ENCODE measurements at places on chromosomes 2 and 18. TPM values are rescaled to one million over a fixed set of nuclear protein-coding genes. Genes with fewer than 3 reads are reported as not detected.

C2orf78 gene
- total RNA-seq = not detected

DNA sequence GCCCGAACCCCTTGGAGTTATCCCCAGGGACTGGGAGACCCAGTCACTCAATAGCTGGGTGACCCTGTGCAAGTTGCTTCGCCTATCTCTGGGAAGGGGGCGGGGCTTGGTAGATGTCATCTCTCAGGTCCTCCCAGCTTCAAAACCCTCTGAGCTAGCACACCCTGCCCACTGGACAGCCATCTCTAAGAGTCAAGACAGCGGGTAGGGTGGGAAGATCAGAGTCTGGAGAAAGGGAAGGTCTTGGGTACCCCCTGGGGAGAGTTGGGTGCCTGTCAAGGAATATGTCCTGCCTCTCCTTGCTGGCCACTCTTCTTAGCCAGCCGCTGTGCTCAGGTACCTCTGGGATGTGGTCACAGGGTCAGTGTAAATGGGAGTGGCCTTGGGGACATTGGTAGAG lies 8.0 kb downstream of the GLI2 start:
- H3K27me3 ChIP-seq = peaks cover 4% of the 10 kb centered on the region
- H3K27ac ChIP-seq = no peak overlapping the region
- no peaks in the 10 kb centered on the region for H3K36me3 ChIP-seq
- H3K4me3 ChIP-seq = no peak overlapping the region

UGT1A3 gene
- total RNA-seq = 10.7 TPM

C1QL2 gene
- total RNA-seq = not detected

CCBE1 gene
- total RNA-seq = 1.8 TPM

- no peak for DNase-seq
- no peaks in the 10 kb centered on the region for H3K4me1 ChIP-seq
- no peaks in the 10 kb centered on the region for H3K27me3 ChIP-seq
- no peak overlapping the region for H3K27ac ChIP-seq
- H3K36me3 ChIP-seq = no peaks in the 10 kb centered on the region
Measured at GRCh38 chr2:6233993-6234392, 541.8 kb downstream of the SOX11 start.

BCL11A gene
- total RNA-seq = 17.3 TPM

DNA sequence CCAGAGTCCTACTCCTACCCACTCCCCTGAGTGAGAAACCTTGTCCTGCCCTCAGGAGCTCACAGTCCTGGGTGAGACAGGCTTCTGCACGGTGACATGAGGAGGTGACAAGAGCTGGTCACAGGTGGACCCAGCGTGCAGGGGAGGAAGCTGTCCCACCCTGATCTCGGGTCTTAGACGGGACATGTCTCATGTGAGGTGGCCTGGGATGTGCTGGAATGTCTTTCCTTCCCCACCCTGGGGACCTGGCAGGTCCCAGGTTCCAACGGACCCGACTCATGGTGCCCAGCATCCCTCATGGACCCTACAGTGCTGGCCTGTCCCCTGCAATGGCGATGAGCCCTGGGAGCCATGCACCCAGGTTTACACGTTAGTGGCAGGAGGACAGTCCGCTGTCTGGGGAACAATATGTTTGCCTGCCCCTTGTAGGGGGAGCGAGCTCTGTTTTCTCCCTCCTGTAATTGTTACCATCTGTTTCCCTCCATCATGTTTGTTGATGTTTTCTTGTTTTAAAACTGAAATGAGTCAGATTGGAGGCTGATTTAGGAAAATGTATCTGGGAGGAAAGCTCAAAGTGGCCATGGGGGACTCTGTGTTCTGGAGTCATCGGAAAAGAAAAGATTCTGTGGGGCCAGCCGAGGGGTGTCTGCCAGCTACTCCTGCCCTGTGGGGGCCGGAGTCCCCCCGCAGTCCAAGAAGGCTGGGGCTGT lies 238.1 kb downstream of the KLHL29 start:
- peaks cover 36% of the 10 kb centered on the region for H3K4me1 ChIP-seq
- no peaks in the 10 kb centered on the region for H3K27me3 ChIP-seq
- no peaks in the 10 kb centered on the region for H3K36me3 ChIP-seq
- H3K4me3 ChIP-seq = no peak overlapping the region
- DNase-seq = no peak
- peak overlapping the region; percentile 94 for H3K27ac ChIP-seq

TUBA3E gene
- total RNA-seq = not detected

DNA sequence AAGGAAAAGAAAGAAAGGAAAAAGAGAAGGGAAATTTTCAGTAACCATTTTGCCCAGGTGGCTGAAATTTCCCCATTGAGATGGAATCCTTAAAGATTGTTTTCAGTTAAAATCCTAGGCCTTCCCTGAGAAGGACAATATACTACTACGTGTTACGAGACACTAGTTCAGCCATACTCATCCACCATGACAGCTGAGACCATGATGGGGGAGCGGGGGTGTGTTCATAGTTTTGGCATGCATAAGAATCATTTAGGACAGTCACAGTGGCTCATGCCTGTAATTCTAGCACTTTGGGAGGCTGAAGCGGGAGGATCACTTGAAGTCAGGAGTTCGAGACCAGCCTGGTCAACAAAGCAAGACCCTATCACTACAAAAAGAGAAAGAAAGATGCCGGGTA lies 28.0 kb downstream of the PLA2R1 start:
- H3K36me3 ChIP-seq = no peaks in the 10 kb centered on the region
- H3K27me3 ChIP-seq = no peaks in the 10 kb centered on the region
- no peak for DNase-seq
- no peak overlapping the region for H3K4me3 ChIP-seq

NPC1 gene
- 60.7 TPM for total RNA-seq

DNA sequence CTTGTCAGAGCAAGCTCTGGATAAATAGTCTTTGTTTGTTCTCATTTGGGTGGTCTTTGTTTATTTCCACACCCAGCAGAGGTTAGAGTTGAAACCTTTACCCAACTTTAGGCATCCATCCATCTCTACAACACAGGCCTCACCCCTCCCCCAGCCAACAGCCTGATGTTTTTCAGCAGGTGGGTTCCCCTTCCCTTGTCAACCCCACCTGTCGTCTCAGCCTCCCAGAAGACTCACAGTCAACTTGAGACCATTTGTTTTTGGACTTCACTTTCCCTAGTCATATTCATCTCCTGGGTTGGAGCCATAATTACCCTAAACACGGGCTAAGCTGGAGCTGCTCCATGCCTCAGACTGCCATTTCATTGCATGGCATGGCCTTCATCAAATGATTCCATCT lies 31.7 kb upstream of the IL36G start:
- no peak overlapping the region for H3K27ac ChIP-seq
- no peaks in the 10 kb centered on the region for H3K4me1 ChIP-seq
- H3K4me3 ChIP-seq = no peak overlapping the region
- no peaks in the 10 kb centered on the region for H3K36me3 ChIP-seq
- H3K27me3 ChIP-seq = no peaks in the 10 kb centered on the region

- H3K27ac ChIP-seq = peak overlapping the region; percentile 100
- no peaks in the 10 kb centered on the region for H3K36me3 ChIP-seq
- H3K27me3 ChIP-seq = no peaks in the 10 kb centered on the region
- peaks cover 47% of the 10 kb centered on the region for H3K4me1 ChIP-seq
- H3K4me3 ChIP-seq = peak overlapping the region; percentile 96
Measured at GRCh38 chr18:9914584-9915290, 921 bp downstream of the VAPA start.

DNA sequence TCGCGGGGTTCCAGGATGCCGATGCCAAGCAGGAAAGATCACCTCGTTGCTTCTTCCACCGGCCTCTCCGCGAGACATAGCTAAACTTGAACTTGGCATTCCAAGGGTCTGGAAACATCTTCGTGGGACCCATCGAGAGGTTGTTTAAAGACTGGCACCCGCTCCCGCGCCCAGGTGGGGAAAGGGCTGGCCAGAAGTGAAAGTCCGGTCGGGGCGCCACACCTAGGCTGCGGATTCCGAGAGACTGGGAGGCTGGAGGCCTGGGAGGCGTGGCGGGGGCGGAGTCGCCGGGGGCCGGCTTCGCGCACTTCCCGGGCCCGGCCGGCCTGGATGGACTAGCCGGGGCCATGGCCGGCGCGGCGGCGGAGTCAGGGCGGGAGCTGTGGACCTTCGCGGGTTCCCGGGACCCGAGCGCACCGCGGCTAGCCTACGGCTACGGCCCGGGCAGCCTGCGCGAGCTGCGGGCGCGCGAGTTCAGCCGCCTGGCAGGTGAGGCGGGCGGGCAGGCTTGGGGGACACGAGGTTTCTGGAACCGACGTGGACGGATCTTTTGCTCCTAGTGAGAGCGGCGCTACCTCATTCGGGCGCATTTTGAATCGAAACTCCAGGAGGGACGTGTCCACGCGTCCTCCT lies at the start of gene MOCOS:
TSS of gene MOCOS (plus strand) at position 305 of the 633 bp plus-strand sequence. CDS start at position 348, 43 bp downstream.
- H3K36me3 ChIP-seq = no peaks in the 10 kb centered on the region
- H3K27me3 ChIP-seq = no peaks in the 10 kb centered on the region
- peak within 1 kb of the TSS; percentile 40 for H3K27ac ChIP-seq
- peak; percentile 89 for DNase-seq

DNA sequence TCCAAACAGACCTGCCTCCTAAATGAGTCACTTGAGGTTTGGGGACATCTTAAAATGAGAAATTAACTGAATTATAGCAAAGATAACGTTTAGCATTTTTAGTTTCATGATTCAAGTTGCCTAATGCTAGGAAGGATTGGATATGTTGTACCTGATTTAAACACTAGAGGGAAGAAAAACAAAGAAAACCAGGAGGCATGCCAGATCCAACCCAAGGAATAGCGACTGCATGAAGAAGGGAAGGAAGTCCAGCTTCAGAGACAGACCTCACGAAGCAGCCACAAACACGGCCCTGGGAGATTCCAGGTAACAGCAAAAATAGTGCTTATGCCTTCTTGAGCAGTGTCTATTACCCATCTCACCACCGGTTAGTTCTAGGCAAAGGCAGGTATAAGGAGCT lies 499.9 kb upstream of the SPHKAP start:
- no peaks in the 10 kb centered on the region for H3K4me1 ChIP-seq
- H3K27ac ChIP-seq = no peak overlapping the region
- peak; percentile 58 for DNase-seq
- no peaks in the 10 kb centered on the region for H3K27me3 ChIP-seq
- H3K4me3 ChIP-seq = no peak overlapping the region

SCYGR6 gene
- total RNA-seq = not detected

- H3K27me3 ChIP-seq = no peaks in the 10 kb centered on the region
- H3K27ac ChIP-seq = no peak overlapping the region
- H3K4me3 ChIP-seq = no peak overlapping the region
- H3K4me1 ChIP-seq = peaks cover 14% of the 10 kb centered on the region
- H3K36me3 ChIP-seq = peaks cover 11% of the 10 kb centered on the region
- DNase-seq = peak; percentile 66
Measured at GRCh38 chr2:237558961-237559641, 7.3 kb upstream of the PRLH start.

DNA sequence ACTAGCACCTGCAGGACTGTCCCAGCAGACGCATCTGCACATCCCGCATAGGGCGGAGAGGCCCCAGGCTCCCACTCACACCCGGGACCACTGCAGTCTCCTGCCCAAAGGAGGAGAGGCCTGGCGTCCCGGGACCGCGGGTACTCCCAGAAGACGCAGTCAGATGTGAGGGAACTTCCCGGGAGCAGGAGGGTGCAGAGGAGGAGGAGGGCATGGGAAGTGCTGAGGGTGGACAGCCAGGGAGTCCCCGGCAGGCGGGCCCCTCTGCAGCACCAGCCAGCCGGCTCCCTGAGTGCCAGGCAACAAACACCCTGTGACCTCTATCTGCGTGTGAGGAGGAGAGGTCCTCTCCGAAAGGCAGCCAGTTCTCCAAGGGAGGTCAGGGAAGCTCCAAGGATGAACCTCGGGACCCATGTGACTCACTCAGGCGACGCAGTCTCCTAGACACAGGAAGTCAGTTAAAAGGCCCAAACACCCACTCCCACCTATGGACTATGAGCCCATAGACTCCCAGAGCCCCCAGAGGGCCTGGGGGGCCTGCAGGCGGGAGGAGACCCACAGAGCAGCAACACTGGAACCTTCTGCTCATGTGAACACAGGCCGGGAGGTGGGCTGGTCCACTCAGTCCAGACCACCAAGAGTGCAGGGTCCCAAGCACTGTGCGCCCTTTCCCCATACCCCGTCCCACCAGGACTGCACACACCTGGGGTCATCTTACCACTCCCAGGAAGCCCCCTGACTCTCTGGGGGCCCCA lies 4.2 kb downstream of the PXDN start:
- peaks cover 68% of the 10 kb centered on the region for H3K4me1 ChIP-seq
- H3K4me3 ChIP-seq = no peak overlapping the region
- peak overlapping the region; percentile 98 for H3K27ac ChIP-seq
- no peak for DNase-seq
- peaks cover 22% of the 10 kb centered on the region for H3K27me3 ChIP-seq
- no peaks in the 10 kb centered on the region for H3K36me3 ChIP-seq

IER3IP1 gene
- 8.3 TPM for total RNA-seq

MTLN gene
- total RNA-seq = 46.4 TPM
